ENCODE measurements at places on chromosomes 2 and 18.

GRCh38 chr2:26251893-26252292 is 7.2 kb downstream of the HADHB start:
- DNase-seq: no peak

GRCh38 chr2:68043695-68044094 is 19.1 kb downstream of the C1D start:
- no peak for DNase-seq

DNA sequence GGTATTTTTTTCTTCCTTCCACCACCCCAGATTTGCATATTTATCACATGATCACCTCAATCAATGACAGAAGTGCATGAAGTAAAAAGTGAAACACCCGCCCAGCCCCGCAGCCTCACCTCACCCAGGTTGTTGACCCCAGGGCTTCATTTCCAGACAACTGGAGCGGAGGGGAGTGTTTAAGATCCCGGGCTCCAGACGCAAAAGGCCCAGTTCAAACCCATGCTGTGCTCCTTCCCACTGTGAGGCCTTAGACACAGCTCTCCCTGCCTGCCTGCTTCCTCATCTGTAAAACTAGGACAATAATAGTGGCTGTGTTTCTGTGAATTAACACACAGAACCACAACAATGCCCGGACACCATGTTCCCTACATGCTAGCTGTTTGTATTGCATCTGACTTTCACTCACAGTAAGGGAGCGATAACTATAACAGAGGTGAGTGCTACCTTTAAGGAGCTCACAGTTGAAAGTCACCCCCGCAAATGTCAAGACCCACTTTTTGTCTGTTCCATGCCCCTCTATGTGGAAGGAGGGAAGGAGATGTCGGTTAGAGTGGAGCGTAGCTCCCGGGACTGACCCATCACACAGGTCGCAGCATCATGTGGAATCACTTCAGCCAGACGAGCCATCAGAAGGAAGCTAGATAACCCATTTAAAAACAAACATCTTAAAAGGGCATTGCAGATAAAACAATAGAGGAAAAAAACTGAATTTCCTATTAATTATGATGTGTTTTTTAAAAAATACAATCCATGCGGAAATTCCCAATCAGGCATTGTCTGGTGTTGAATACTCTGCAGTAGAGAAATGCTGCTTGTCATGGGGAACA is 77.5 kb upstream of the DAPL1 start:
- DNase-seq: no peak

DNA sequence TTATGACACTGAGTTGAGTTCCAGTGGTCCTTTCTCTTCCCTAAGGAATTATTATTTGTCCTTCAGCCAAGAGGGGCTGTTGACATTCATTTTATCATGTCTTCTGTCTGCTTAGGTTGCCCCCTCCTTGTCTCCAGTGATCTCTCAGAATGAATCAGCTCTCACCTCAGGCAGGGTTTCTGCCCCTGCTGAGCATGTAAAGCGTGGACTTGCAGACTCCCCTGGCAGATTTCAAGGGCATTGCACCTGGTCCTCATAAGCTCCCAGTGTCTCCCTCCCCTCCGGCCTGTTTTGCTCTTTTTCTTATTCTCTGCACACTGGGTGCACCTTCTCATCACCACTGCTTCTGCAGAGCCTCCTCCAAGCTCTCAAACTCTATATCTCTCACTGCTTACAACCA is 188.4 kb downstream of the KCNS3 start:
- DNase-seq: no peak

DNA sequence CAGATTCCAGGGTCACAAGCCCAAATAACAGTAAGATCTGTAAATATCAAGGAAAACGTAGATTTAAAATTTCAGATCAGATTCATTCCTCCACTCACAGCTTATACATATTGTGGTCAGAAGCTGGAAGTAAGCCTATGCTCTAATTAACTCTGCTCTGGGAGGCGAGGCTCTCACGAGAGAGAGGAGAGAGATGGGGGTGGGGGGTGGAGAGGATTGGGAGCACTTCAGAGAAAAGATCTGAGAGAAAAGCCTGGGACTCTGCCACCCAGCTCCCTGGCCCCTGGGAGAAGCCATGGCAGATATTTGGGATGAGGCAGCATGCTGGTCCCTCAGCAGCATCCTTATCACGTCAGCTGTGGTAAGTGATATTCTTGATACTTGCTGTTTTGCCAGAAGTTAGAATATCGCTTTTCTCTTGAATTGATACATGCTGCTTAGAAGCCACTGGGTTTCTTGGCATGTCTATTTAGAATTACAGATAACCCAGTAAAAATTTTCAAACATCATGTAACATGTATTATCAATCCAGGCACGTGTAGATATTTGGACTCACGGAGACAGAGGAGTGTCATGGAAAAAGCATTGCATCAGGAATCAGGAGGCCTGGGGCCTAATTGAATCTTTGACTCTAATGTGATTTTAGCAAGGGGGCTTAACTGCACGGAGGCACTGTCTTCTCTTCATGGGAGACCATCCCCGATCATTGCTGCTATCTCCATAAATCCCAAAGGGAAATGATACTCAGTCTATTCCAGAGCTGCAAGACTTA is 265.4 kb downstream of the HRH4 start:
- DNase-seq: no peak

DNA sequence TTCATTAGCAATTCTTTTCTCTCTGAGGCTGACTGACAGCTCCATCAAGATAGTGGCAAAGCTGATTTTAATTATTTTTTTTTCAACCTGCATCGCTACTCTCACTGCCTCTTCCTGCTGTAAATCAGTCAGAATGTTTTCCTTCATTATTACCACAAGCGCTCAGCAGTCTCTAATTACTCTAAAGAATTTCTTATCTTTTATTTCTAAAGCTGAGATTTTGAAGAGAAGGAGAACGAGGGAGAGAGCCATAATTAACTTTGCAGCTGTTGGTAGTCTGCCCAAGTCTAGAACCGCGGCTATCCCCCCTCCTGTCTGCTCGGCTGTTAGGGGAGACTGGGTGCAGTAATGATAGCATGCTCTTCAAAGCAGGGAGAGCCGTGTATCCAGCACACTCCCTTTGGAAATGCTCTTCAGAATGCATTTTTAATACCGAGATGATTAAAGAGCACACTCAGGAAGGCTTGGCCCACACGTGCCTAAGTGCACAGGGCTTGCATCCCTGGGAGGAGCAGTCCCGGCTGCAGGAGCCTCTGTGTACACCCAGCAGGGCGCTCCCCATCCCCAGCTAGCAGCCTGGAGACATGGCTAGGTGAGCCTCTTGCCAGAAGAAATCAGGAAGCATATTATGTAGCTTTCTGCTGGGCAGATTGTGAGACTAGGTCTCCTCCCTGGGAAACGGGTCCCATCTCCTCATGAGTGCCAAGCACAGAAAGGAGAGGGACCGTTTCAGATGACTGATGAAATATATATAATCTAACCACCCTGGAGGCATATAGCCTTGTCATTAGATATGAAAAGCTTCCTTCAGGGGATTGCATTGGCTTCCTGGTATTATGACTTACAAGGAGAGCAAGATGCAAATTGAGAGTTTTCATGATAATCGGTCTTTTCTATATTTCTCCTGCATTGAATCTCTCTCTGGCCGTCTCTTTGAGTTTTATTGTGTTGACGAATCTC is 555.2 kb downstream of the CMPK2 start:
- no peak for DNase-seq

DNA sequence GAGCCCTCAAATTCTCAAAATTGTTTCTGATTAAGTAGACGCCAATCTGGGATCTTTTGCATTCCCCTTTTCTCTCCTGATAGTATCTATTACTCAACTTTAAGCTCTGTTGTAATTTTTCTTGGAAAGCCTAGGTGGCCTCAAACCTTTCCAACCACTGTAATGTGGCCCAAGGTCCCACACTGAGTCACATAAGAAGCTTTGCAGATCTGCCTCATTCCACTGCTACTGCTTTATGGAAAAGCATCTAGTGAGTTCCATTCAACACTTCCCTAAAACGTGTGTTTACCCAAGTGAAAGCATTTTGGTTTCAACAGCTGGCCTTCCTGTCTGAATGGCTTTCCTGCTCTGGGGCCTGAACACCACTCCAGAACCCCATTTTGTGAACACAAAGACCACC is 493.6 kb upstream of the SPHKAP start:
- DNase-seq: no peak

DNA sequence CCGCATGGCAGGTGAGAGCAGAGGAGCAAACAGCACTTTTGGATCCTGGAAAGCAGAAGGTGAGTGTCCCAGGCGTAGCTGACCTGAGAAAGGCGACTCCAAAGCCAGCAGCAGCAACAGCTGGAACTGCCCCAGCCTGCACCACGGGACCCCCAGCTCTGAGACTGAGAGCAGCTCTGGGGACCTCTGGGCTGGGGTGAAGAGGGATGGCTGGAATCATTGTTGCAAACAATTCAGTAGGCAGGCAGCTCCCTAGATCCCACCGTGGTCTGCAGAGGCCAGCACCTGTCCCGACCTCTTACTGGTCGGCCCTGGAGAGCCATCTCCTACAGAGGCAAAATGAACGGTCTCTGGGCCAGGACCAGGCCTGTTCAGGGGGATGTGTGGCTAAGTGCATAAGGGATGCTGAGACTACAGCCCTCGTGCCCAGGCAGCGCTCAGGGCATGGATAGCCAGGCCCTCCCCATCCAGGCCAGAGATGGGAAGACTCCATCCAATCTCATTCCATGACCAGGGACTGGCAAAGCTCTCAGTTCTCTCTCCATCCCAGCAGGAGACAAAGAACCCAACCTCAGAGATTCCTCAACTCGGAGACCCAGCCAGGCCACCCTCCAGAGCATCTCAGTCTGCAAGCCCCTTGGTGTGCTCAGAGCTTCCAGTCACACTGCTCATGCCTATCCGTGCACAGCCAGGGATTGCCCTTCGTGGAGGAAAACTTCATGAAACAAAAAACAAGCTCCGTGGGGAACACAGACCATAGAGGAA is 38.2 kb upstream of the ALPP start:
- DNase-seq: no peak
